ENCODE measurements at places on chromosomes 2 and 18.

GRCh38 chr2:151857650-151858049 lies 29.4 kb upstream of the ARL5A start:
- no peak for DNase-seq

GRCh38 chr2:197248623-197249022 lies 62.0 kb downstream of the ANKRD44 start:
- DNase-seq, result no peak

- DNase-seq, result no peak
These were observed 20.3 kb downstream of the INO80C start for GRCh38 chr18:35477497-35477896.

DNA sequence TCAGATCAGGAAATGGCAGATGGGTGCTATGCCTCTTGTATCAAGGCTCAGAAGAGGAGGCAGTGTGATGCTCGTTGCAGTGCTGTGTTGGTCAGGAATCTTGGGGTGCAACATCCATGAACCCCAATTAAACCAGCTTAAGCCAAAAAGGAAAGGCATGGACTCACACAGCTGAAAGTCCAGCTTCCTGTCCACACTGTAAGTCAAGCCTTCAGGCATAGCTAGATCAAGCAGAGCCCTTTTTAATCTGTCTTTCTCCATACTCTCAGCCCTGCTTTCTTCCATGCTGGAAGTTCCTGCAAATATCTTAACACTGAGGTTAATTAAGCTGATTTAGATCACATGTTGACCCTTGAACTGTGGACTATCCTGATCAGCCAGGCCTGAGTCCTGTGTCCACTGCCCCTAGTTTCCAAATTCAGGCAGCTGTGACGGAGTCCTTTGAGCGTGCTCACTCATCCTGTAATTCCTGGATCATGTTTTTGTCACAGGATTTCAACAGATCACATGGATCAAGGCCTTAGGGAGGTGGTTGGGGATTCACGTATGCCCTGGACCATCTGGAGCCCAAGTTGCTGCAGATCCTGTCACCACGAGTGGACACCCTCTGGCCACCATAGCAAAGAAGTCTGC lies 4.5 kb upstream of the C2orf74 start:
- no peak for DNase-seq

DNA sequence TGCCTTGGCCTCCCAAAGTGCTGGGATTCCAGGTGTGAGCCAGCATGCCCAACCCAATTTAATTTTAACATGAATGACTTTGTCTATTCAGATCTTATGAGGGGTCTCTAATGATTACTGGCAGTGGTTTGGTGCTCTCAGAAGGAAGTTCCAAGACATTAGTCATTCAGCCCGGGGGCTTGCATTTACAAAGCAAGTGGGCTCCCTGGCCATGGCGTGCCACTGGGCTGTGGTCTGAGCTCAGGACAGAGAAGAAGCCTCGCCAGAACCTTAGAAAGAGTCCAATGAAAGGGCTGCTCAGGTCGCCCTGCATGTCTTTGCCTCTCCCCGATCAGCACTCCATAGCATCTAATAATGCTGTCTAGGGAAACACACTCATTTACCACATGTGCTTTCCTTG lies 182.6 kb upstream of the CHAC2 start:
- DNase-seq, result no peak

- no peak for DNase-seq
These were observed 50.7 kb downstream of the TRAPPC12 start for GRCh38 chr2:3430172-3430571.

GRCh38 chr18:49247781-49248180 lies 212.7 kb downstream of the DYM start:
- no peak for DNase-seq

DNA sequence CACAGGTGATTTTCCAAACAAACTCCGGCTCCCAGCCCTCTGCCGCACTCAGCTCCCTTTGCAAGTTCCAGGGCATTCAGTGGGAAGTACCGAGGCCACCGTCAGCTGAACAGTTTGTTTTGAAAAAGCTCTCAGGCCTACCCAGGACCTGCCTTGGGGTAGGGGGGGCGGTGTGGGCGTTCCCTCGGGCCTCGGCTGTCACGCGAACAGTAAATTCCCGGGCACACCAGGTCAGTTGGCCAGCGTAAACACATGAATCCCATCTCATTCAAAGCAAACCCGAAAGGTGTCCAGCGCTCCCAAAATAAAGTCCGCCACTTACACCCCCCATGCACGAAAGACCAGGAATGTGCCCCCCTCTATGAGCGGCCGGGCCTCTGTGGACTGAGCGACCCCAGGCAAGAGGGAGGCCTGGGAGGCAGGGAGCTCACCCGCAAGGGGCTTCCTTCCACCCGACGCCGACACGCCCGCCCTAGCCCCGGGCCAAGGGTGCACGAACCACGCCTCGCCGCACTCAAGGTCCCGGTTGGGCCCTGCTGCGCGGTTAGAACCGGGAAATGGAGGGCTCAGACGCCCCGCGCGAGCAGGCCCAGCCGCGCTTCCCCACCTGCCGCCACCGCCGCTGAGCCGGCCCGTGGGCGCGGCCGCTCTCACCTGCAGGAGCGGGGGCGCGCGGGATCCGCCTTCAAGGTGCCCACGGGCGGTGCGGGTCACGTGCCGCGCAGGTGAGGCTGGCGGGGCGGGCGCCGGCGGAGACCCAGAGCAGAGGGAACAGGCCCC lies at the start of gene WDSUB1:
Gene WDSUB1 (minus strand): TSS at position 775 of the 780 bp plus-strand sequence. CDS start 3,634 bp downstream, outside the sequence.
- peak; percentile 92 for DNase-seq

DNA sequence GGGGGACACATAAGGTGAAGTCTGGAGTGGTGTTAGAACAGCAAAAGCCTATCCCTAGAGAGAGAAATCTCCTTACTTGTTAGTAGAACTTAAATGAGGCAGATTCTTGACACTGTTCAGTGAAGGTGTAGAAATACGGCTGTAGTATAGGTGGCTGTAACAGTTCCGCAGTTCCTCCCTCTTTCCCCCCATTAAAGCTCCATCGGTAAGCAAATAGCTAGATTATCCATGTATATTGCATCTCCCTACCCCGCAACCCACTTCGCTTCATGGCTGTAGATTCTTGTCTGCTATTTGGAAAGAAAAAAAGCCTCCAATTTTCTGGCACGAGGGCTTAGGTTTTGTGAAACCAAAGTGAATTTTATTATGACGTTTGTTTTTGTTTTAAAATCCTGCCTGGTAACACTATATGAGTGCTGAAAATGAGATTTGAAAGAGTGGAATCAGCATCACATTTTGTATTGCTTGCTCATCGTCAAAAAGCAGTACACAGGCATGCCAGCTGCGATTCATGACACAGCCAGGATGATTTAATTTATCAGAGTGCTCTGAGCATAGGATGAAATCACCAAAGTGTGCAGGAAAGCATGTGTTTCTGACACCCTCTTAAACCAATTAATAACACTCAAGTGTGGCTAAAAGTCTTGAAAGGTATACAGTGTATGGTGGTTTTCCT lies 1.4 kb downstream of the FAM171B start:
- peak; percentile 63 for DNase-seq
